ENCODE measurements at places on chromosomes 1 and 21. TPM values are rescaled to one million over a fixed set of nuclear protein-coding genes. Genes with fewer than 3 reads are reported as not detected.

The RNU1-4 gene
- not detected for total RNA-seq

The ESPN gene
- 0.32 TPM for total RNA-seq

The CD1E gene
- not detected for total RNA-seq

The SAMD11 gene
- 36.1 TPM for total RNA-seq
